Esophagus squamous epithelium (tissue), 5 donors: ENCODE measurements at places on chromosomes 2 and 18.

- H3K36me3 ChIP-seq = no peaks in the 10 kb centered on the region
- no peak overlapping the region for H3K27ac ChIP-seq
- DNase-seq = no peak
- H3K4me3 ChIP-seq = no peak overlapping the region
- no peaks in the 10 kb centered on the region for H3K27me3 ChIP-seq
- no peaks in the 10 kb centered on the region for H3K4me1 ChIP-seq
Measured at GRCh38 chr2:119008108-119008507, 66.1 kb downstream of the MARCO start.

DNA sequence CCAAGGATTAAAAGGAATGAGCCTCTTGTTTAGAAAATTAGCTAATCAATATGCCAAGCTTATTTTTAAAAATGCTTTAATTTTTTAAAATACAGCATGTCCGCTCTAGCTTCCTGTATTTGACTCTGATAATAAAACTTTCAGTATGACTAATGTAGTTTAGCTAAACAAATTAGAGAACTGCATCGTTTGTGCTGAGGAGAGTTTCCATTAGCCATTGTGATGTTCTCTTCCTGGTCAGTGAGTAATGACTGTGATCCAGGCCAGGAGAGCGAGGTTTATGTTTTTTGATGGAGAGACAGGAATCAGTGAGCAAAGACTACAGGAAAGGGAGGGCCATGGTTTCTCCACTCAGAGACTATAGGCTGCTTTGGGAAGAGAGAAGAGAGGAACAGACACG is 237.2 kb upstream of the ETAA1 start:
- H3K4me3 ChIP-seq = no peak overlapping the region
- no peaks in the 10 kb centered on the region for H3K4me1 ChIP-seq
- no peaks in the 10 kb centered on the region for H3K36me3 ChIP-seq
- H3K27me3 ChIP-seq = no peaks in the 10 kb centered on the region

- no peak for DNase-seq
- H3K36me3 ChIP-seq = no peaks in the 10 kb centered on the region
- no peaks in the 10 kb centered on the region for H3K27me3 ChIP-seq
Measured at GRCh38 chr2:767944-768343, 90.7 kb upstream of the TMEM18 start.

- no peak overlapping the region for H3K27ac ChIP-seq
- H3K36me3 ChIP-seq = no peaks in the 10 kb centered on the region
- no peak for DNase-seq
- H3K27me3 ChIP-seq = no peaks in the 10 kb centered on the region
- no peak overlapping the region for H3K4me3 ChIP-seq
Measured at GRCh38 chr2:39432701-39433100, 4.4 kb downstream of the MAP4K3 start.

DNA sequence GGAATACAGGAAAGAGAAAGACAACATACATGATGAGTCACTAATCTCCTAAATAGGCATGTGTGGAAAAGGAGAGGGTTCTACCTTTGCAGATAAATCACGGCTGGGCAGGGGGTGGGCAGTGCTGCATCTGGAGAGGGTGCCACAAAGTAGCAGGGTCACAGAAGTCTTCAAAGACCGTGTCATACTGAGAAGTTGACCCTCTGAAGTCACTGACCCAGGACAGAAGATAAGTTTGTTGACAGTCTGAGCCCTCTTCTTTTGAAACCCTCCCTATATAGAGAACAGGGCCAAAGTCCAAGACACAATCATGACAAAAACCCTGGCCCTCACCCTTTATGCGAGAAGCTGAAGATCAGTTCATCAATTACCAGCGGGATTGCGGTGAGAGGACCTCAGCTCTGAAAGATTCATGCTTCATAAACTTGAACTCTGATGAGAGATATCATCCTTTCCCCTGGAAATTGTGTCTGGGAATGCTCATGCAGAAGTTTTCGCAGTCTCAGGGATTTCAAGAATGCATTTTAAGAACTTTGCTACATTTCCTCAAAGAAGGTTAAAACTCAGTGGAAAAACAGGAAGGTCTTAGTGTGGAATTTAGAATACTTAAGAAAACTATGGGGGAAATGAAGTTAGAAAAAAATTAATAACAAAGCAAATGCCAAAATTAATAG is 129.5 kb downstream of the FAM124B start:
- no peak overlapping the region for H3K27ac ChIP-seq
- no peaks in the 10 kb centered on the region for H3K4me1 ChIP-seq
- H3K36me3 ChIP-seq = no peaks in the 10 kb centered on the region
- no peaks in the 10 kb centered on the region for H3K27me3 ChIP-seq
- no peak for DNase-seq
- no peak overlapping the region for H3K4me3 ChIP-seq

GRCh38 chr2:111030260-111030891 is 90.3 kb upstream of the BCL2L11 start:
- peaks cover 5% of the 10 kb centered on the region for H3K4me1 ChIP-seq
- no peak overlapping the region for H3K27ac ChIP-seq
- DNase-seq = no peak
- no peaks in the 10 kb centered on the region for H3K27me3 ChIP-seq

- no peak for DNase-seq
- H3K36me3 ChIP-seq = no peaks in the 10 kb centered on the region
- H3K4me3 ChIP-seq = no peak overlapping the region
- H3K27ac ChIP-seq = no peak overlapping the region
- H3K4me1 ChIP-seq = no peaks in the 10 kb centered on the region
Measured at GRCh38 chr2:239027391-239028252, 179.7 kb downstream of the TWIST2 start.

GRCh38 chr18:62277045-62277444 is 48.1 kb upstream of the TNFRSF11A start:
- DNase-seq = no peak
- no peak overlapping the region for H3K4me3 ChIP-seq
- H3K27ac ChIP-seq = no peak overlapping the region
- H3K36me3 ChIP-seq = no peaks in the 10 kb centered on the region

GRCh38 chr2:56130463-56131070 is 53.2 kb upstream of the CCDC85A start:
- no peak for DNase-seq
- no peak overlapping the region for H3K27ac ChIP-seq

GRCh38 chr2:7771781-7772180 is 854.6 kb downstream of the RNF144A start:
- H3K27me3 ChIP-seq = no peaks in the 10 kb centered on the region
- H3K4me3 ChIP-seq = no peak overlapping the region
- no peaks in the 10 kb centered on the region for H3K4me1 ChIP-seq
- no peak overlapping the region for H3K27ac ChIP-seq
- H3K36me3 ChIP-seq = no peaks in the 10 kb centered on the region

GRCh38 chr2:7929281-7929680 is 752.6 kb upstream of the ID2 start:
- H3K27me3 ChIP-seq = no peaks in the 10 kb centered on the region
- DNase-seq = no peak
- no peak overlapping the region for H3K27ac ChIP-seq
- no peak overlapping the region for H3K4me3 ChIP-seq
- no peaks in the 10 kb centered on the region for H3K36me3 ChIP-seq

DNA sequence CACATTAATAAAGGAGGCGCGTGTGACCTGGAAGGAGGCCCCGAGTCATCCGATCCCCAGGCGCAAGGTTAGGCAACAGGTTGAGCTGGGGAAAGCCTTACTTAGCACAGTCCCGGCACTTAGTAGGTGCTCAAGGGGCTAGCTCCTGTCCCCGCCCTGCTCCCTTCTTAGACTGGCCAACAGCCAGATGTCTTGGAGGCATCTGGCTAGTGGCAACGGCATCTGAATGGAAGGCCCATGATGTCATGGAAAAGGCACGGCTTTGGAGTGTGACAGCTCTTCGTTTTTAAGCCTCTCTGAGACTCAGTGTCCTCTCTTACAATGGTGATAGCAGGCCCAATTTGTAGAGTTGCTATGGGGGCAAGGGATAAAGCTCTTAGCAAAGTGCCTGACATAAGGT is 258.3 kb downstream of the CYRIA start:
- DNase-seq = no peak
- H3K27ac ChIP-seq = no peak overlapping the region
- no peak overlapping the region for H3K4me3 ChIP-seq
- no peaks in the 10 kb centered on the region for H3K4me1 ChIP-seq
- no peaks in the 10 kb centered on the region for H3K36me3 ChIP-seq

GRCh38 chr18:13362607-13363006 is 144.0 kb downstream of the LDLRAD4 start:
- no peak overlapping the region for H3K4me3 ChIP-seq
- DNase-seq = no peak
- H3K4me1 ChIP-seq = no peaks in the 10 kb centered on the region
- no peaks in the 10 kb centered on the region for H3K36me3 ChIP-seq

GRCh38 chr2:181308766-181309515 is 148.2 kb upstream of the ITGA4 start:
- H3K4me3 ChIP-seq = no peak overlapping the region
- peak overlapping the region; percentile 44 for H3K27ac ChIP-seq
- DNase-seq = no peak

DNA sequence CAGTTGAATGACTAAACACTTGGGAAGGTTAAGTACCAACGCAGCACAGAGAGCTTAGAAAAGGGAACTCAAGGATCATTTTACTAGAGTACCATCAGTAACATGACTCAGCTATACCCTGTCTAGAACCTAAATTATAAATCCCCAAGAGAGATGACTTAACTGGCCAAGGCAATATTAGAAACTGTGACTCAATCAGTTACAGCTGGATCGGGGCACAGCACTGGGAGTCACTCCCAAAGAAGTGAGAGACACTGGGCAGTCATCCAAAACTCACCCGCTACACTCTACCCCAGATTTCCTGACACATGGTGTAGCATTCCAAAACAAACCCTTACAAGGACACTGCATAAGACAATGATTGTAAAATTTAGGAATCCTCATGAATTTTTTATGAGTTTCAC is 17.7 kb downstream of the IWS1 start:
- H3K4me3 ChIP-seq = no peak overlapping the region
- peaks cover 32% of the 10 kb centered on the region for H3K36me3 ChIP-seq
- H3K4me1 ChIP-seq = peaks cover 11% of the 10 kb centered on the region
- DNase-seq = peak; percentile 2

DNA sequence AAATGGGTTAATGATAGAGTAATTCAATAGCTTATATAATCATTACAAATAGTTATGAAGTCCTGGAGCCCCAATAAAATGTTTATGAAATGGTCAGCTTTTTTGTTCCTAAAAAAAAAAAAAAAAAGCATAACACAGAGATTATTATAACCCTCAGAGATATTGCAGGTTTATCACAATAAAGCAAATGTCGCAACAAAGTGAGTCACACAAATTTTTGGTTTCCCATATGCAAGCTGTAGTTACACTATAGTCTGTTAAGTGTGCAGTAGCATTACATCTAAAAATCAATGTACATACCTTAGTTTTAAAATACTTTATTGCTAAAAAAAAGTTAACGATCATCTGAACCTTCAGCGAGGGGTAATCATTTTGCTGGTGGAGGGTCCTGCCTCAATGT is 20.0 kb downstream of the WDFY1 start:
- DNase-seq = no peak
- H3K4me1 ChIP-seq = peaks cover 23% of the 10 kb centered on the region
- H3K27me3 ChIP-seq = no peaks in the 10 kb centered on the region
- no peak overlapping the region for H3K4me3 ChIP-seq
- H3K27ac ChIP-seq = no peak overlapping the region

- no peak for DNase-seq
- no peaks in the 10 kb centered on the region for H3K27me3 ChIP-seq
- peaks cover 14% of the 10 kb centered on the region for H3K4me1 ChIP-seq
- no peak overlapping the region for H3K27ac ChIP-seq
Measured at GRCh38 chr2:241011296-241011600, 12.8 kb downstream of the SNED1 start.

- H3K27ac ChIP-seq = no peak overlapping the region
- H3K4me3 ChIP-seq = no peak overlapping the region
- no peak for DNase-seq
- no peaks in the 10 kb centered on the region for H3K4me1 ChIP-seq
- no peaks in the 10 kb centered on the region for H3K27me3 ChIP-seq
- no peaks in the 10 kb centered on the region for H3K36me3 ChIP-seq
Measured at GRCh38 chr2:212667751-212668316, 129.2 kb upstream of the ERBB4 start.

- no peaks in the 10 kb centered on the region for H3K36me3 ChIP-seq
- H3K27me3 ChIP-seq = no peaks in the 10 kb centered on the region
- H3K27ac ChIP-seq = no peak overlapping the region
- H3K4me1 ChIP-seq = no peaks in the 10 kb centered on the region
Measured at GRCh38 chr2:205139822-205140463, 542.4 kb upstream of the NRP2 start.

- no peak overlapping the region for H3K27ac ChIP-seq
- no peak for DNase-seq
- no peaks in the 10 kb centered on the region for H3K27me3 ChIP-seq
- H3K4me1 ChIP-seq = no peaks in the 10 kb centered on the region
Measured at GRCh38 chr2:109460553-109461324, 153.0 kb downstream of the SEPTIN10 start.

DNA sequence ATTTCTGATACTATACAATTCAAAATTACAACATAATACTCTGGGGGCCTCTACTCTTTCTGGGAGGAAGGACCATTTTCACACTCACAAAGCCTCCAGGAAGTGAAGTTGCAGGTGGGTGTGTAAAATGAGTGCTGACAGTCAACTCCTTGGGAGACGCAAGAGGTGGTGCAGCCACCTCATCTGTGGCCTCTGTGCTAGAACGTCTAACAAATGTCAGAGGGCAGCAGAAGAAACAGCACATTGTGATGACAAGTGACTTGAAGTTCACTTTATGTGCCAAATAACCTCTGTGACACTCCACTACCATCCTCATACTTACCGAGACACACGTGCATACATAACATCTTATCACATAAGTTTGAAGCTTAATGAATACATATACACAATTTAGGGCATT is 10.2 kb downstream of the RNF103 start:
- peaks cover 10% of the 10 kb centered on the region for H3K36me3 ChIP-seq
- H3K27me3 ChIP-seq = no peaks in the 10 kb centered on the region
- no peak overlapping the region for H3K4me3 ChIP-seq
- H3K27ac ChIP-seq = no peak overlapping the region

DNA sequence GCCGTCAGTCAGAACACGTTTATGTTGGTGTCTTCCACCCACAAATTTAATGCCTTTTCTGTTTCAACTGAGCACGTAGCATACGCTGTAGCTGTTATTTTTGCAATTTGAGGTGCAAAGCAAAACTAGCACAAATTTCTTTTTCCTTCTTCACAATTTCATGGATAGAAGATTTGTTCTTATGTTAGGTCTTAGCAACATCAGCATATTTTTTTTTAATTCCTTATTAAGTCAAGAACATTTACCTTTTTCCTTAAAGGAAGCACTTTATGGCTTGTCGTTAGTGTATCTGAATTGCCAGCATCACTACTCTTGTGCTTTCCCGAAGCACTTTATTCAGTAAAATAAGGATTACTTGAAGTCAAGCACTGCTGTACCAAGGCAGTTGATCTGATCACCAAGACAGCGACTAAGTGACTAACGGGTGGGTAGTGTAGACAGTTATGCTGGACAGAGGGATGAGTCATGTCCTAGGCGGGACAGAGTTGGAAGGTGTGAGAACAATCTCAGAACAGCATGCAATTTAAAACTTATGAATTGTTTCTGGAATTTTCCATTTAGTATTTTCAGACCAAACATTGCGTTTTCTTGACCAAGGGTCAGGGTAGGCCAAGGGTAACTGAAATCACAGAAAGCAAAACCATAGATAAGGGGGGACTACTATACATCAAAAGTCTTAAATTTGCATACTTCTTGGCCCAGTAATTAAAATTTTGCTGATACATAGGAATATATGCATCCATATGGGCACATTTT is 13.3 kb downstream of the BABAM2 start:
- H3K27me3 ChIP-seq = no peaks in the 10 kb centered on the region
- H3K36me3 ChIP-seq = no peaks in the 10 kb centered on the region
- DNase-seq = no peak
- no peak overlapping the region for H3K4me3 ChIP-seq
- H3K27ac ChIP-seq = no peak overlapping the region

GRCh38 chr18:52200921-52201663 is 138.9 kb upstream of the DCC start:
- H3K27ac ChIP-seq = no peak overlapping the region
- H3K4me3 ChIP-seq = no peak overlapping the region
- H3K27me3 ChIP-seq = no peaks in the 10 kb centered on the region
- H3K4me1 ChIP-seq = no peaks in the 10 kb centered on the region
- H3K36me3 ChIP-seq = no peaks in the 10 kb centered on the region
